ENCODE measurements at places on chromosomes 11 and 22. TPM values are rescaled to one million over a fixed set of nuclear protein-coding genes. Genes with fewer than 3 reads are reported as not detected.
A peak's percentile ranks its signal among the peaks of the same experiment; 100 is the strongest.

- no peak for DNase-seq
Observed at GRCh38 chr11:133823211-133823610, 22.1 kb downstream of the SPATA19 start.

- peak; percentile 64 for DNase-seq
Observed at GRCh38 chr11:124923296-124923695, 4.2 kb downstream of the HEPN1 start.

GRCh38 chr11:2036863-2037486 lies 39.3 kb upstream of the H19 start:
- DNase-seq: no peak

GRCh38 chr11:132123854-132124835 lies 753.7 kb downstream of the NTM start:
- DNase-seq: no peak

- peak; percentile 88 for DNase-seq
Observed at GRCh38 chr11:587978-588380, 11.7 kb downstream of the PHRF1 start.

DNA sequence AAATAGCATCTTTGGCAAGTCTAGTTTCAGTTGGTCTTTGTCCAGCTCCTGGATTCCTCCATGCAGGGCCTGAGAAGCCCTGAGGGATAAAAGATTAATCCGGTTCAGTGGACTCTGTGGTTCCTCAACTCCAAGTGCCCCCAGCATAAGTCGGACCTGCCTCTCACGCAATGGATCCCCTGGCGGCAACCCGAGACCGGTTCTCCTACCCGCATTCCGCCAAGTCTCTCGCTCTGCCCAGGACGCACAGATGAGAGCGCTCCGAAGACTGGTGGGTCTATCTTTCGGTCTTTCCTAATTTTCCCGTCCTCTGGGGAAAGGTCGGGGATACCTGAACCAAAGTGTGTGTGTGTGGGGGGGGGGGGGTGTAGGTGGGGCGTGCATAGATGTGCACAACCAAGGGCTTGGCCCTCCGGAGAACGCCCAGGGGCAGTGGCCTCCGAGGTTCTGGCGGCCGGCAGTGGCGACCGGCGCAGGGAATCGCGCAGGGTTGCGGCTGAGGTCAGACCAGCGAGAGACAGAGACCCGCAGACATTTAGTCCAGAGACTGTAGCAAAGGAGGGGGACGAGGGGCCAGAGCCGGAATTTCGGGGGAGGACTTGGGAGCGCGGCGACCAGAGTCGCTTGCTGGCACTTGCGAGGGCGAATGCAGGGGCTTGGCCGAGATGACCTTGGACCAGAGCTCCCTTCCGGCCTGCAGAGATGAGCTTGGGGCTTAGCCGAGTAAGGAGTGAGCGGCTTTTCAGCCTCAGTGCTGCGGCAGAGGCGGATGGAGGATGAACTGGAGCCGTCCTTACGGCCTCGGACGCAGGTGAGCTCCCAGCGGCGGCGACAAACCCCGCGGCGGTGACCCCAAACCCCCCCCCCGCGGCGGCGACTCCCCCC lies 712 bp upstream of the SLC2A11 start:
- DNase-seq: peak; percentile 73

RIMBP3C gene
- 0.19 TPM for total RNA-seq

LIF gene
- total RNA-seq: 511 TPM

LRRC10B gene
- total RNA-seq: 0.14 TPM
